ENCODE measurements at places on chromosomes 1 and 21. TPM values are rescaled to one million over a fixed set of nuclear protein-coding genes. Genes with fewer than 3 reads are reported as not detected.
A peak's percentile ranks its signal among the peaks of the same experiment; 100 is the strongest.

GRCh38 chr1:160665330-160666078, 18.7 kb upstream of the SLAMF1 start:
- H3K27me3 ChIP-seq = peaks cover 2% of the 10 kb centered on the region
- no peak overlapping the region for H3K4me3 ChIP-seq
- H3K36me3 ChIP-seq = no peaks in the 10 kb centered on the region
- DNase-seq = no peak
- H3K27ac ChIP-seq = peak overlapping the region; percentile 48
- peaks cover 36% of the 10 kb centered on the region for H3K4me1 ChIP-seq

GRCh38 chr1:230618537-230618936, 23.7 kb upstream of the COG2 start:
- no peaks in the 10 kb centered on the region for H3K27me3 ChIP-seq
- H3K4me3 ChIP-seq = no peak overlapping the region
- no peak for DNase-seq
- H3K36me3 ChIP-seq = no peaks in the 10 kb centered on the region
- H3K4me1 ChIP-seq = peaks cover 4% of the 10 kb centered on the region

GRCh38 chr1:12615865-12616708, 1.9 kb downstream of the DHRS3 start:
- peak overlapping the region; percentile 85 for H3K4me3 ChIP-seq
- H3K27ac ChIP-seq = no peak overlapping the region
- H3K27me3 ChIP-seq = peaks cover 16% of the 10 kb centered on the region
- peaks cover 33% of the 10 kb centered on the region for H3K4me1 ChIP-seq
- peak; percentile 36 for DNase-seq

LCE1C gene
- total RNA-seq = not detected
